ENCODE measurements at places on chromosomes 7 and 10.

DNA sequence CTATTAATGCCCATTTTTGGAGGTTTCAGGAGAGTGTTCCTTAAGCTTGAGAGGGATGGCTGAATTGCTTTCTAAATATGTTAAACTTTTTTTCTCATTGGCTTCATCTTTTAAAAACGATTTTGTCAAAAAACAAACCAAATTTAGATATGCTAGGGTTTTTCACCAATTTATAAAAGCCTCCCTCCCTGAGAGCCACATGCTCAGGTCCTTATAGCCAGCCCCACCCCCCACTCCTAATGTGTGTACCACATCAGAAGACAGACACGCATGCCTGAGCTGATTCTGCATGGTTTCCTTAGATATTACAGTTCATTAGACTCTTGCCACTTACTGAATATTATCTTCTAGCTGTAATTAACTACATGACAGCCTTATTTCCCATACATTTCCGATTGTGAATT is 2.0 kb downstream of the CUL1 start:
- no peak for DNase-seq

DNA sequence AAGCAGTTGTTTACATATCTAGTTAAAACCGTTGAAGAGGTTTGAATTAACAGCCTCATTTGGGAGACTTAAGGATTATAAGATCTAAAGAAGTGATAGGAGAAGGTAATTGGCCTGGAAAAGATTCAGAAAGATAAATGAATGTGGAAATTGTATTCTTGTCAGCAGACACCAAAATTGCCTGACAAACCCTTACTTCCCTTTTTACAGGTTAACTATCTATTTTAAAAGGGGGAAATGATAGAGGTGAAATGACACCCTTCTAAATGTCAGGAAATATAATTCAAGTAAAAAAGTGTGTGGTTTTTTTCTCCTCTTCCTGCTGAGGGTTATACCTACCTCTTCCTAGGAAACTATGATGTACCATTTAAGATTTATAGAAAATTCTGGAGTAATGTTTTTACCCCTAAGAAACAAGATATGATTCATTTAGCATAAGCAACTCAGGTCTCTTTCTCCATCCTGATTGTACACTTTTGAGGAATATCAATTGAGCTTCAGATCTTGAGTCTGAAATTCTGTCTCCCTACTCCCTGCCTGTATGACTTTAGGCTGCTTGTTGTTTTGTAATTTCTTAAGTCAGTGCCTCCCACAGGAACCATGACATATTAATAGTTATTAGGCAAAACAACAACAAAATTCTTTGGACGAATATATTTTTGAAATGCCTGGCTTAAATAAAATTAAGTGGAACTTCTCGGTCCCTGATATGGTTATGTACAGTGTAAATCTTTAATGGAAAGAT is 250.4 kb downstream of the RNLS start:
- no peak for DNase-seq

DNA sequence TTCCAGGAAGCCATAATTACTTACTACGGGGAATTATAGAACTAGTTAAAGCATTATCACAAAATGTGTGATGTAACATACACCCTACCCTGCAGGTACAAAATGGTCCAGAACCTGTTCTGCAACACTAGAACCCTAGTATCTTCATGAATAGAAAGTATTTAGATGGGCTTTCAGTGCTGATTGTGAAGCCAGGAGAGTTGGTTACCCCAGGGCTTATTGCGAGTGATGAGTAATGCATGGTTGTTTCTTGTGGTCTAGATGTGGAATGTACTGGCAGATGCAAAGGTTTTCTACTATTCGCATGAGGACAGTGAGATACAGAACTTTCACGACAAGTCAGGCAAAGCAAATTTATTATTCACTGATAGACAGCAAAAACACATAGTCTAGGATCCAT is 33.6 kb upstream of the AGR3 start:
- DNase-seq = no peak

- DNase-seq = no peak
Observed at GRCh38 chr10:96890172-96890513, 58.0 kb downstream of the LCOR start.

DNA sequence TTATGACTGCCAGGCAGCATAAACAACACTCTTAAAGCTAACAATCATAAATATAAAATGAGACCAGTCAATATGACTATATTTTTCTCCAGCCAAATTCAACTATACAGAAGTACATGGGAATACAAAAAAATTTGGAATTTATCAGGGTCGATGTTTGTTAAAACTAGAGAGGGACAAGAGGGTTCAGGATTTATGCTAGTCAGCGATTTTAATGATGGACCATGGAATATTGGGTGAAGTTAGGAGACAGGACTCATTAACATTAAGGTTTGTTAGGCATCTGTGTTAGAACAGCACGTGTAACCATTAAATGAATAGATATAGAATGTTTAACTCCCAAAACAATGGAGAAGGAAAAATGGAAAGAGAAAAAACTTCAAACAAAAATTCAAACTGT is 146.2 kb downstream of the SEM1 start:
- no peak for DNase-seq

DNA sequence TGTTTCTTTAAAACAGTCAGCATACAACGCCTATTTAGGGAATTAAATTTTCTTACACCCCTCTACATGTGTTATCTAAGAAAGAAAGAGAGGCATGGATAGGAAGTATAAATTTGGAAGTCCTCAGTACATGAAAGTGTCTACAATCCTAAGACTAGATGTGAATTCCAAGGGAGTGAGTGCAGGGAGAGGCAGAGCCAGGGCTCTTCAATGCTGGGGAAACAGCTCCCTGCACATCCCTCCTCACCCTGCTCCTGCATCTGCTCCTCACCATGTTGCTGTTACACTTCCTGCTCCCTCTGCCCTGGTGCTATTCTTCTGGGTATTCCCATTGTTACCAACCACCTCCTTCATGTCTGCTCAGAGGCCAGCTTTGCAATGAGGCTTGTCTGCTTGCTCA is 229.1 kb upstream of the AKR1E2 start:
- no peak for DNase-seq

DNA sequence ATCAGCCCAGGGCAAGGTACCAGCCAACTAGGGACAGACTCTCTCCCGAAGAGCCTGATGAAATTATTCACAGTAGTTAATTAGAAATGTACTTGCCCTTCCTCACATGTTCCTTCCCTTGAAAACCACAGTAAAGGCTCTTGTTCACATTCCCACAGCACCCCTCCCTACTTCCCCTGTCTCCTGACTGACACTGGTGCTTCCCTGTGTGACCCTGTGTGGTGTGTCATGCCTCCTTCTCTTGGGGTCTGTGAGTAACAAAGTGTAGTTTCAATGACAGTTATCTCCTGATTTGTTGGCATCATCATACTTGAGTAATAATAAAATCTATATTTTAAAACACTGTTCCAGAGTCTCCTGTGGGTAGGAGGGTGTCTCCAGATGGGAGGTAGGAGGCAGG is 209.7 kb downstream of the ABCA13 start:
- no peak for DNase-seq

DNA sequence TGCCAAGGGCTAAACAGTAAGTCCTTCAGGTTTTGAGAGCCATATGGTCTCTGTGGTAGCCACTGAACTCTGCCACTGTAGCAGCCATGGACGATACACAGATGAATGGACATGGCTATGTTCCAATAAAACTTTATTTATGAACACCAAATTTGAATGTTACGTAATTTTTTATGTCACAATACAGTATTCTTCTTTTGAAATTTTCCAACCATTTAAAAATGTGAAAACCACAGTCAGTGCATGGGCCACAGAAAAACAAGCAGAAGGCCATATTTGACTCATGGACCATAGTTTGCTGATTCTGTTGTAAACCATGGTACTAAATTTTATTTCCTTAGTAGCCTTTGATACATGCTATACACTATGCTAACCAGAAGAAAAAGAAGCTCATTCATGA is 361.8 kb downstream of the MAGI2 start:
- no peak for DNase-seq

GRCh38 chr7:156376317-156376716 is 264.3 kb upstream of the RNF32 start:
- DNase-seq = no peak

- no peak for DNase-seq
Observed at GRCh38 chr7:143315776-143316175, at the start of gene CLCN1. CLCN1 (plus strand) TSS chr7:143316111; CDS start chr7:143316213, 102 bp downstream.

DNA sequence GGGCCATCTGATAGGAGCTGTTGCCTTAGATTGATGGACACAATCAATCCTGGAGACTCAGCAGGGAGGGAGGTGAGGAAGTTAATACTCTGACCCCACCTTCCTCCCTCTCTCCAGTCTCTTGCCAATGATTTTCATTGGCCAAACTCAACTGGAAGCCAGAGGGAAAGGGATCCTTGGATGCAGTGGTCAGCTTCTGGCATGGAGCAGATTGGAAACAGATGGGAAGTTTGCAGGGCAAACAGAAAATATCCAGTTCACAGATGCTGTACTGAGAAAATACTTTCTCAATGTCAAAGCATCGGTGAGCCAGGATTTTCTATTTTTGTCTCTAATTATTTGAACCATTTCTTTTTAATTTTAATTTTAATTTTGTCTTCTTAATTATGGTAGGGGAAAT is 170.8 kb downstream of the BBS9 start:
- DNase-seq = no peak

GRCh38 chr10:19628767-19629560 is 187.3 kb upstream of the PLXDC2 start:
- DNase-seq = no peak

- no peak for DNase-seq
Observed at GRCh38 chr7:139918480-139918879, 89.4 kb downstream of the TBXAS1 start.

DNA sequence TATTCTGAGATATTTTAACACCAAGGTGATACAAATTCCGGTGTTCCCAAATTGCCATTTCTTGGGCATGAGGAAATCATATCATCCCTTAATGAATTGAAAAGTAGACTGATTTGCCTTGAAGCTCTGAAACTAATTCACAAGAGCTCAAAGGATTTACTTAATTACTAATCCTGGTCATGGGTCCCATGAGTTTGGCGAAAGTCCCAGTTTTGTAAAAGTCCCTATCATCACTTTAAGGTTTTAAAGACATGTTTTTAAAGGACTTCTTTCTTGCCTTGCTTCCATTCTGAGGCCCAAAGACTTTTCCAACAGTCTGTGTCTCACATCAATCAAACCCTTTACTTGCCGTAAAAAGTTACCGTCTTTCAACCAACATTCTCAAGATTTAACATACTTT is 377.9 kb downstream of the DNAJB9 start:
- DNase-seq = no peak

GRCh38 chr10:110011681-110012080 is 3.9 kb downstream of the ADD3 start:
- DNase-seq = no peak

DNA sequence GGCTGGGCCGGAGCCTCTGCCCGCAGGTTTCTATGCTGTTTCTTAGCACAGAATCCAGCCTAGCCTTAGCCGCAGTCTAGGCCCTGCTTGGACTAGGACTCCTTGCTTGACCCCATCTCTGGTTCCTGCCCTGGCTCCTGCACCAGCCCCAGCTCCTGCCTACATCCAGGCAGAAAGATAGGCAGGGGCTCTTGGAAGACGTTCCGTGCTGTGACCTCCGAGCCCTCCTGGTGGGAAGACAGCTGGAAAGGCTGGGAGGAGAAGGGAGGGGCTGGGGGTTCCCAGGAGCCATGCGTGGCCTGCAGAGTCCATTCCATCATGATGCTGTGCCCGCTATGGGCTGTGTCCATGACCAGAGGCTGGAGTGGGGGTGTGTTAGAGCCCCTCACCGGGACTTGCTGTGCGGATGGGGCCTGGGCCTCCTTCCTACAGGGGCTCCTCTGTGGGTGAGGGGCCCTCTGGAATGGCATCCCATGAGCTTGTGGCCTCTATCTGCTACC is 26.2 kb downstream of the RAMP3 start:
- peak; percentile 73 for DNase-seq

- DNase-seq = no peak
Observed at GRCh38 chr10:90047243-90047729, 345.9 kb downstream of the KIF20B start.

GRCh38 chr10:103828587-103829197 is 26.7 kb downstream of the SH3PXD2A start:
- DNase-seq = no peak

DNA sequence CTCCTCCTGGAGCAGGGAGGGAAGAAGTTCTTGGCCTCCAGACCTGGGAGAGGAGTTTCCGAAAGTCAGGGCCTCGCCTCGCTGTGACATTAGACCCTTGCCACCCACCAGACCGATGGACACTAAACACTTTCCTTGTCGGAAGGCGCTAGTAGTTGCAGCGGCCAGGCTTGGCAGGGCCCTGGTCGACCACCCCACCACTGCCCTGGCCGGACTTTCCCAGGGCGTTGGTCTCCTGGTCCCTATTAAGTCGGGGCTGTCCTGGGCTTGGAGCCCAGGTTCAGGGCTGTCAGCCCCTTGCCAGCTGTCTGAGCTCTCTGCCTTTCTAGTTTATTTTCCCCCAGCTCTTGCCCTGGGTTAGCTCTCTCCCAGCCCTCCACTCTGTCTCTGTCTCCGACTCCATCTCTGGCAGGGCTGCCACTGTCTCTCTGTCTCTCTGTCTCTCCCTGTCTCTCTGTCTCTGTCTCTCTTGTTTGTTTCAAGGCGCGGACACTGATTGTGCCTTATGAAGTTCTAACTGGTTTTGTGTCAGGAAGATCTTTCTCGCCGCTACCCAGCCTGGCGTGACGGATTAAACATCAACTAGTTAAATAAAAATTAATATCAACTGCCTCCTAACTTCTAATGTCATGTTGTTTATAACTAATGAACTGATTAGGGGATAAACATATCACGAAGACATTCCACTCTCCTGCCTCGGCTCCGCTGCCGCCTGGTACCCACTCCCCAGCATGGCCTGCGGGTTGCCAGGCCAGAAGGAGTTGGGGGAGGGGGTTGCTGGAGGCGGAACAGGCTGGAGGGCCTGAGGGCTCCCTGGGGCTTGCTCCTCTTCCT is 13.8 kb upstream of the PAX2 start:
- DNase-seq = no peak

- no peak for DNase-seq
Observed at GRCh38 chr10:25633542-25633941, 300.5 kb upstream of the MYO3A start.

GRCh38 chr7:81284576-81284975 is 365.7 kb upstream of the SEMA3C start:
- DNase-seq = no peak

Measured in osteocyte (in vitro differentiated cells).